ENCODE measurements at places on chromosomes 12 and 14.

DNA sequence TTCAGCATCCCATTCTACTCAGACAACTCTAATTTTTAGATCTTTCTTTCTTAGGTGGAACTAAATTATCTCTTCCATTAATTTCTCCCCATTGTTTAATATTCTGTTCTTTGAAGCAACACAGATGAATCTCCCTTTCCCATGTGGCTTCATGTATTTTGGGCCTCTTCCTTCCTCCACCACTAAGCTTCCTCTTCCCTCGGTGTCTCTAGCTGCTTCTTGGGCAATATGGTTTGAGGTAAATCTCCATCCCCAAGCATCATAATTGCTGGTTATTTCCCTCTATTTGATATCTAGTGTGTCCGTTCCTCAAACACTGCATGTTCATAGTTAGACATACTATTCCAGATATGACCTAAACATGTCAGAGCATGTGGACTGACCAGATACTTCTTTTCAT, 119.2 kb downstream of the PELI2 start:
- peaks cover 21% of the 10 kb centered on the region for H3K4me1 ChIP-seq
- DNase-seq = no peak
- H3K27ac ChIP-seq = no peak overlapping the region
- H3K27me3 ChIP-seq = no peaks in the 10 kb centered on the region
- peaks cover 23% of the 10 kb centered on the region for H3K36me3 ChIP-seq
- H3K4me3 ChIP-seq = no peak overlapping the region

GRCh38 chr12:71958056-71958455, 19.4 kb downstream of the TPH2 start:
- H3K27me3 ChIP-seq = peaks cover 23% of the 10 kb centered on the region
- no peaks in the 10 kb centered on the region for H3K36me3 ChIP-seq
- no peak overlapping the region for H3K4me3 ChIP-seq
- H3K27ac ChIP-seq = no peak overlapping the region
- no peak for DNase-seq

DNA sequence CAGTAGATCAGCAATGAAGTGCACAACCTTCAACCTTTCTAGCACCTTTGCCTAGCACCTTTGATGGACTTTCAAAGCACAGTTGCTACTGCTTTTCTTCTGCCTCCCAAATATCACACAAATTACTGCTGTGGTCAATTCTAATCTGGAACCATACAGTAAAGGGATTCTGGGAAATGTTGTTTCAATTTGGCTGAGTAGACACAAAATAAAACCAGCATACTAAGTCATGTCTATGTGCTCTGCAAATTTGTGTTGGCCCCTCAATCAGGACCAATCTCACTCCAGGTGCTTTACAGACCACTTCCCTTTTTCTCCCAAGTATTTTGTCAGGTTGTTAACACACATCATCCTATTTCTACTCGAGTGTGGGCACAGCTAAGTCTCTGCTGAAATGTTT, 38.3 kb upstream of the ADAMTS20 start:
- H3K36me3 ChIP-seq = no peaks in the 10 kb centered on the region
- DNase-seq = no peak
- no peak overlapping the region for H3K27ac ChIP-seq
- no peak overlapping the region for H3K4me3 ChIP-seq
- no peaks in the 10 kb centered on the region for H3K4me1 ChIP-seq

- no peaks in the 10 kb centered on the region for H3K4me1 ChIP-seq
- H3K27ac ChIP-seq = no peak overlapping the region
- DNase-seq = no peak
- no peaks in the 10 kb centered on the region for H3K36me3 ChIP-seq
- no peak overlapping the region for H3K4me3 ChIP-seq
Measured at GRCh38 chr12:29882846-29883245, 99.1 kb upstream of the TMTC1 start.

GRCh38 chr14:88430976-88431375, 45.5 kb downstream of the SPATA7 start:
- no peak for DNase-seq
- H3K4me1 ChIP-seq = no peaks in the 10 kb centered on the region
- H3K36me3 ChIP-seq = no peaks in the 10 kb centered on the region
- no peaks in the 10 kb centered on the region for H3K27me3 ChIP-seq

DNA sequence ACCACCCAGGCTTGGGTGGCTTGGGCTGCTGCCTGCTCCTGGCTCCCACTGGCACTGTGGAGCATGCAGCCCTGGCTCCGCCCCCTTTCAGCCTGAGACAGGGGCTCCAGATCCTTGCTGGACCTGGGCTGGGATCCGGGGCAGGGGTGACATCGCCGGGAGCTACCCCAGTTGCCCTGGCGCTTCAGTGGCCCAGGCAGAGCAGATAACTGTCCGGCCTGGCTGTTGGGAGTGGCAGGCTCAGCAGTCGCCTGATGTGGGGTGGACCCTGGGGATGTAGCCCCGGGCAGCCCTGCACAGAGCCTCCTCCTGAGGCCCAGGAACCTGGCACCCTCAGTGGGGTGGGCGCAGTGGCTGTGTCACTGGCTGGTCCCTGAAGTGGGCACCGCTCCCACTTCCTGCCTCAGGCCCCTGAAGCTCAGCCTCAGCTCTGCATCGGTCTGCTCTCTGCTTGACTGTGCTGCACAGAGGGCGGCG, 57.9 kb downstream of the FUT8 start:
- H3K4me1 ChIP-seq = peaks cover 34% of the 10 kb centered on the region
- peaks cover 14% of the 10 kb centered on the region for H3K36me3 ChIP-seq
- no peak overlapping the region for H3K4me3 ChIP-seq
- H3K27ac ChIP-seq = no peak overlapping the region
- DNase-seq = no peak
- no peaks in the 10 kb centered on the region for H3K27me3 ChIP-seq

DNA sequence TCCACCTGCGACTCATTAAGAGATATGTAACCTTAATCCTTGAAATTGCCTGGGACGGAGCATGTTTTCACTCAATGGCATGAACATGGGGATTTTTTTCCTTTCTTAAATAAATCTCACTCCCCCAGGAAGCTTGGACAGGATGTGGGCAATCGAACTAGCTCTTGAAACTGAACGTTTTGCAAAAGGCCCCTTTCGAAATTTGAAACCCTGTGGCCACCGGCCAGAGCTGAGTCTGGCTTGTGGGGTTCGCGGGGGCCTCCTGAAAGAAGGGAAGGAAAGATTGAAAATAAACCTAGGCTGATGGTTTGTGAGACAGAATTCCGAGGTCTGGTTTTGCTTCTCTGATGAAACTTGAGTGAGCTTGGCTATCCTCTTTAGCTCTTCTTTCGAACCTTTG, 101.4 kb upstream of the RTL1 start:
- H3K4me3 ChIP-seq = no peak overlapping the region
- H3K36me3 ChIP-seq = no peaks in the 10 kb centered on the region
- DNase-seq = no peak
- H3K4me1 ChIP-seq = peaks cover 13% of the 10 kb centered on the region
- peak overlapping the region; percentile 55 for H3K27ac ChIP-seq

- no peaks in the 10 kb centered on the region for H3K36me3 ChIP-seq
- no peak overlapping the region for H3K4me3 ChIP-seq
- no peaks in the 10 kb centered on the region for H3K4me1 ChIP-seq
- no peak for DNase-seq
Measured at GRCh38 chr12:124970647-124971402, 18.1 kb downstream of the DHX37 start.

DNA sequence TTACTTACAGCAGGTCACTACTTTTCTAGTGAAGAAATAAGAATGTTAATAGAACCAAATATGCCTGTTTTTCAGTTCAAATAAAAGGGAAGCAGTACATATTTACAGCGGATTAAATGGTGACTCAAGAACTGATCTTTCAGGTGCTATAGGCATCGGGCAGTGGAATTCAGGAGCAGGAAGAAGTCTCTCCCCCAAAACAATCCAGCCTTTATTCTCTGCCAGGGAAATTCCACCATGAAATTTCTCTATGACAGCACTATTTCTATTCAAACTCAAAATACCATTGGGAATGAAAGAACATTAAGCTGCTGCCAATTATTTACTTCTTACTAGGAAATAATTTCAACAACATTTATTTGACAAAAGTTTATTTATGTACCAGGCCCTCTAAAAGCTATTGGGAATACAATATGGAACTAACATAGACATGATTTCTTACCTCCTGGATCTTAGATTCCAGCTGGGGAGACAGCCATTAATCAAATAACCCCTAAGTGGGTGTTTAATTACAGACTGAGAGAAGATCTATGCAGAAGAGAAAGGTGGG, 60.3 kb upstream of the KRR1 start:
- no peak for DNase-seq
- H3K4me3 ChIP-seq = no peak overlapping the region
- H3K4me1 ChIP-seq = no peaks in the 10 kb centered on the region
- H3K27me3 ChIP-seq = no peaks in the 10 kb centered on the region
- no peak overlapping the region for H3K27ac ChIP-seq

GRCh38 chr12:122097927-122098756, 19.6 kb downstream of the MLXIP start:
- peaks cover 54% of the 10 kb centered on the region for H3K4me1 ChIP-seq
- no peaks in the 10 kb centered on the region for H3K27me3 ChIP-seq
- peak overlapping the region; percentile 49 for H3K27ac ChIP-seq
- H3K36me3 ChIP-seq = peaks cover 4% of the 10 kb centered on the region
- peak overlapping the region; percentile 11 for H3K4me3 ChIP-seq
- no peak for DNase-seq

DNA sequence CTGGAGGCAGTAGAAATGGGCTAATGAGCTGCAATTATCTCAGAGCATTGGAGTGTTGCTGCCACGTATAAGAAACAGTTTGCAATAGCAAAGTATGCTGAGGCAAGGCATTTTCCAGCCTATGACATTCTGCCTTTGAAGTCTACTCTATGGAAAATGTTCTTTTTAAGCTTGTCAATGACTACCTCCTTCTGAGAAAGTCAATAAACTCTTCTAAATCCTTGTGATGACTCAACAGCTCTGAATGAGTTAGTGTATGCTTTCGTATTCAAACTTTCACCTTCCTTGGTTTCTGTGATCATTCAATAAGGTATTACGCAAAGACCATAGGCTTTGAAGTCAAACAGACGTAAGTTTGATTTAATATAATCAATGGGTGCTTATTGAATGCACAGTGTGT, 111.2 kb downstream of the CAPZA3 start:
- no peaks in the 10 kb centered on the region for H3K27me3 ChIP-seq
- DNase-seq = no peak
- no peak overlapping the region for H3K4me3 ChIP-seq
- H3K4me1 ChIP-seq = no peaks in the 10 kb centered on the region

- no peak overlapping the region for H3K27ac ChIP-seq
- DNase-seq = no peak
- H3K4me3 ChIP-seq = no peak overlapping the region
- no peaks in the 10 kb centered on the region for H3K4me1 ChIP-seq
- H3K36me3 ChIP-seq = no peaks in the 10 kb centered on the region
Measured at GRCh38 chr14:27929797-27930347, 836.7 kb upstream of the FOXG1 start.

DNA sequence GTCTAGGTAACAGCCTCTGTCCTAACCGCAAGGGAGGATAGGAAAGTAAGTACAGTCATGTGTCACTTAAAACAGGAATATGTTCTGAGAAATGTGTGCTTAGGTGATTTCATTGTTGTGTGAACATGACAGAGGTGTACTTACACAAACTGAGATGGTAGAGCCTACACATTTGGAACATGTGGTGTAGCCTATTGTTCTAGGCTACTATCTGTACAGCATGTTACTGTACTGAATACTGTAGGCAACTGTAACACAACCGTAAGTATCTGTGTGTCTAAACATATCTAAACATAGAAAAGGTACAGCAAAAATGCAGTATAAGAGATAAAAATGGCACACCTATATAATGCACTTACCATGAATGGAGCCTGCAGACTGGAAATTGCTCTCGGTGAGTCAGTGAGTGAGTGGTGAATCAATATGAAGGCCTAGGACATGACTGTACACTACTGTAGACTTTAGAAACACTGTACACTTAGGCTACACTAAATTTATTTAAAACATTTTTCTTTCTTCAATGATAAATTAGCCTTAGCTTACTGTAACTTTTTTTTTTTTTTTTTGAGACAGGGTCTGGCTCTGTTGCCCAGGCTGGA, 13.2 kb upstream of the MDM2 start:
- DNase-seq = no peak
- no peaks in the 10 kb centered on the region for H3K27me3 ChIP-seq
- no peak overlapping the region for H3K4me3 ChIP-seq
- H3K4me1 ChIP-seq = no peaks in the 10 kb centered on the region
- H3K36me3 ChIP-seq = no peaks in the 10 kb centered on the region

- peak overlapping the region; percentile 94 for H3K27ac ChIP-seq
- H3K4me3 ChIP-seq = peak overlapping the region; percentile 51
- no peak for DNase-seq
- no peaks in the 10 kb centered on the region for H3K36me3 ChIP-seq
- H3K27me3 ChIP-seq = no peaks in the 10 kb centered on the region
Measured at GRCh38 chr12:111444314-111444924, 38.7 kb downstream of the SH2B3 start.

DNA sequence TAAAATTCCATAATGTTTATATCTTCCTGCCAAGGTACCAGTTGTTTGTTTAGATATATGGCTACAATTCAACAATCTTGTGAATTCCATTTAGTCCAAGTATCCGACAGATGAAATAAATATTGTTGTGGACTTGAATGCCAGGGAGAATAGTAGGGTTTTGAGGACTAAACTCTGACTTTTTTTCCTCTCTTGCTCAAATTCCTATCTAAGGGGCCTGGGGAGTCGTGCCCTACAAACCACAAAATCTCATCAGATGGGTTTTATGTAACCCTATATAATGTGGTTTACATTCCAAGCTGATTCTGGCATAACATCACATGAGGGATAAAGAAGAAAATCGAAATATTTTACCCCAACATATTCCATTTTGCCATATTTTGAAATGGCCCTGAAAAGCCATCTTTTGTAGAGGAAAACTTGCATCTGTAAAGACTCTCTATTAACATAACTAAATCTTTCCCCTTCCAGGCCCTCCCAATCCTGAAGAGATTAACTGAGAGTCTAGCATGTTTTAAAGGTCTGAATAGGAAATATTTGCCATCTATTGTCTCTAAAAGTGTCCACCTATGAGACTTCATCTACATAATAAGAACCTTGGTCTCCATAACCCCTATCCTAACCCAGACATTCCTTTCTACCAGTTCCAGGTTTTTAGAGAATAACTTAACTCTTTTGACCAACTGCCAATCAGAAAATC, 184.7 kb upstream of the KITLG start:
- H3K27ac ChIP-seq = no peak overlapping the region
- no peaks in the 10 kb centered on the region for H3K4me1 ChIP-seq
- no peaks in the 10 kb centered on the region for H3K27me3 ChIP-seq
- no peak overlapping the region for H3K4me3 ChIP-seq
- no peaks in the 10 kb centered on the region for H3K36me3 ChIP-seq

GRCh38 chr12:132812631-132813305, 15.9 kb downstream of the GOLGA3 start:
- no peak overlapping the region for H3K4me3 ChIP-seq
- peak overlapping the region; percentile 56 for H3K27ac ChIP-seq
- no peaks in the 10 kb centered on the region for H3K27me3 ChIP-seq
- H3K36me3 ChIP-seq = peaks cover 8% of the 10 kb centered on the region
- DNase-seq = no peak

GRCh38 chr14:104749111-104749649, 3.8 kb upstream of the SIVA1 start:
- no peak overlapping the region for H3K27ac ChIP-seq
- no peak for DNase-seq
- H3K4me1 ChIP-seq = peaks cover 29% of the 10 kb centered on the region
- H3K4me3 ChIP-seq = no peak overlapping the region

- H3K4me1 ChIP-seq = no peaks in the 10 kb centered on the region
- no peaks in the 10 kb centered on the region for H3K27me3 ChIP-seq
- no peaks in the 10 kb centered on the region for H3K36me3 ChIP-seq
- DNase-seq = no peak
- H3K4me3 ChIP-seq = no peak overlapping the region
Measured at GRCh38 chr12:21065845-21066244, 65.1 kb upstream of the SLCO1B1 start.

All from naive B cell (primary cell).